ENCODE measurements at places on chromosomes 5 and 9.
A peak's percentile ranks its signal among the peaks of the same experiment; 100 is the strongest.

GRCh38 chr9:106312906-106313305 is 550.1 kb upstream of the ZNF462 start:
- DNase-seq, result no peak

DNA sequence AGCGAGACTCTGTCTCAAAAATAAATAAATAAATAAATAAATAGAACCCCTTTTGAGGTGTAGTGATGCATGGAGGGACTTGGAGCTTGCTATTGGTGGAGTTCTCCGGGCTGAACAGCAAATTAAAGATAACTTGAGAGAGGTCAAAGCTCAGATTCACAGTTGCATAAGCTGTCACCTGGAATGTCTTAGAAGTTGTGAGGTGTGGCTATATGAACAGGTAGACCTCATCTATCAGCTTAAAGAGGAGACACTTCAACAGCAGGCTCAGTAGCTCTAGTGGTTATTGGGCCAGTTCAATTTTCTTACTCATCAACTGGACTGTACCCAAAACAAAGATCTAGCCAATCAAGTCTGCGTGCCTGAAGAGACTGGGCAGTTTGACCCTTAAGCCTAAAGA is 11.7 kb upstream of the STING1 start:
- DNase-seq, result no peak

GRCh38 chr5:112795944-112796678 is 58.4 kb downstream of the APC start:
- no peak for DNase-seq

GRCh38 chr5:134825212-134825611 is 20.6 kb upstream of the C5orf24 start:
- DNase-seq, result no peak

DNA sequence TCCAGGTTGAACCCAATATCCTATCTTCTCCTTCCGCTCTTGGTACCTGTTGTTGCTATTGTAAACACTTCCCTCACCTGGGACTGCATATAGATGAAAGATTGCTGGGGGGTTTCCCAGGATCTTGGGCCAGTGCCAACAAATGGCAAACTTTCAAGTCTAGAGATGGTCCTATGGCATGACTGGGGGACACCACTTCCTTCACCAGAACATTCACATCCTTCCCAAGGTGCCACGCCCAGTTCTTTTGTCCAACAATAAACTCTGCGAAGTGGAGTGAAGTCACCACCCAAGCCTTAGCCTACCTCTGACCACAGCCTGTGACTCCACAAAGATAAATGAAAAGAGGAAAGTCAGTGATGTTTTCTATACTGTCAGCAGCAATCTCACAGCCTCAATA is 34.4 kb downstream of the DOCK8 start:
- DNase-seq, result no peak

DNA sequence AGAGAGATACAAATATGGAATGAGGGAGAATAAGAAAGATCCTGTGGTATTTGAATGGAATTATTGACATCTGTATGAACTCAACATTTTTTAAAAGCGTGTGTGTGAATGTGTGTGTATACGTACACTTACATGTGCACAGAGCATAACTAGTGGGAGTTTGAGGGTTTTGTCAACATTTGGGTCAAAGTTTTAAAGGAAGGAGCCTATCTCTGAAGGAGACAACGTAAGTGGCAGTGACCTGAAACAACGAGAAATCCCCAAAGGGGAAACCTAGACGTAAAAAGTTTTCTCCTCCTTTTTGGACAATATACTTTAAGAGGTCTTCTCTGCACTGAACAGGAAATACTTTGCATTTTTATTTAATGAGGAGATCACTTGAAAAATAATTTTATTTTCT is 40.2 kb upstream of the DTWD2 start:
- DNase-seq, result no peak

- DNase-seq, result peak; percentile 71
Observed at GRCh38 chr9:126777733-126778132, 27.1 kb upstream of the ZBTB43 start.

DNA sequence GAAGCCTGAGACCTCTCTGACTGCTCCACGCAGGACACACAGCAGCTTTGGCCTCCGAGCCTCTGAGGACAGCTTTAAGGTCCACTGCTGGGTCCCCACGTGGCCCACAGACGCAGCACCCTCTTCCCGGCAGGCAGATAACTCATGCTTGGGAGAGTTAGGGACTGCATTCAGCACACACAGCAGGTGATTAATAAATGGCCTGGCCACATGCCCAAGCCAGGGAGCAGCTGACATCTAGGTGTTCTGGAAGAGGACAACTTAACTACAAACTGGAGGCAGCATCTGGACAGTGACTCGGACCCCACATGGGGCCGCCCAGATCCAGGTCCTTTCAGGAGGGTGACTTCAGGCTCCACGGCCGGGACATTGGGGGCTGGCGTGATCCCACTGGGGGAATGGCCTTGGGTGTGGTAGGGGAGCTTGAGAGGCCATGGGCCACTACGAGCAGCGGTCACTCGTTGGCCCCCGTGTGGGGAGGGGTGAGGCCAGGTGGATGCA is 11.3 kb downstream of the NINJ1 start:
- peak; percentile 4 for DNase-seq

DNA sequence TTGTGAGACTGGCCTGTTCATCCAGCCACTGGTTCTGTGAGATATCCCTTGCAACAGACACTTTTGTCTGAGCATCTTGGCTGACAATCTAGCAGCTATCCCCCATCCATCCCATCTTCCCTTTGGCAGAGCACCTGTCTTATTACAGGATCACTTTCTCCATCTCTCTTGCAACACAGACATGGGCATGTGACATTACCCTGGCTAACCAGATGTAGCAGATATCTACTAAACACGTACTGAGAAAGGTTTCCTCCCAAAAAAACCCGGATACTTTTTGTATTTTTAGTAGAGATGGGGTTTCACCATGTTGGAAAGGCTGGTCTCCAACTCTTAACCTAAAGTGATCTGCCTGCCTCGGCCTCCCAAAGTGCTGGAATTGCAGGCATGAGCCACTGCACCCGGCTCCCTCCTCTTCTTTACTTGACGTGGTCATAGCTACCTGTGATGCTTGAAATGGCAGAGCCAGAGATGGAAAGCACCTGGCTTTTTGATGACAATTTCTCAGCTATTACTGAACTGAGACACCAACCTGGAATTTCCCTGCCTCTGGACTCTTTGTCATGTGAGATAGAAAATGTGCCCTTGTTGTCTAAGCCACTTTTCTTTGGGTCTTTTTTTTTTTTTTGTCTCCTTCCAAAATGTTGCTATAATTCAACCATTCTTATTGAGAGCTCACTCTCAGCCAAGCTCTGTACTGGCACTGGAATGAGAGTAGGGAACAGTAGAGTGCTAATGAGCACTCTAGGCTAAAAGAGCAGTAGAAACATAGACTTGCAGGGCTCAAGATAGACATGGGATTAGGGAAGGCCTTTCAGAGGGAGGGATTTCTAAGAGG is 32.6 kb downstream of the FNBP1 start:
- DNase-seq, result no peak

DNA sequence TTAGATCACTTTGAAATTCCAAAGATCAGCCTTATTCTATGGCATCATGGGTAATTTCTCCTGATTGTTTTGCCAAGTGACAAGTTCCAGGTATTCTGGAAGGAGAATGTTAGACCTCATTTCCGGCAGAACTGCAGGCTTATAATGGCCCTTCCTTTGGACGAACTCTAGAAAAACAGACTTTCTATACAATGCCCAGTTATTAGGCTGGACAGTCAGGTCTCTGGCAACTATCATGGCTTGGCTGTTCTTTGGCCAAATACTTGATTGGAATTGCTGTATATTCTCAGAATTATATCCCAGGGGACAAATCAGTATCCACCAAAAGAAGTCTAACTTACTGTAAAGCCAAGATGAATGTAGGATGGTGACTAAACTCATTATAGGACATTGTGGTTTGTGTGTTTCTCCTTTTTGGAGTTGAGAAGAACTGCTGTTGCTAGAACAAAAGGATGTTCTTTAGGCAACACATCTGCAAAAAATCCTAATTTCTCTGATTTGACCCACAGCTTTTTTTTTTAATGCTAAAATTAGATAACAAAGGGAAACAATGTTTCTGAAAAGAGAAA is 69.0 kb downstream of the ADAMTSL1 start:
- no peak for DNase-seq

DNA sequence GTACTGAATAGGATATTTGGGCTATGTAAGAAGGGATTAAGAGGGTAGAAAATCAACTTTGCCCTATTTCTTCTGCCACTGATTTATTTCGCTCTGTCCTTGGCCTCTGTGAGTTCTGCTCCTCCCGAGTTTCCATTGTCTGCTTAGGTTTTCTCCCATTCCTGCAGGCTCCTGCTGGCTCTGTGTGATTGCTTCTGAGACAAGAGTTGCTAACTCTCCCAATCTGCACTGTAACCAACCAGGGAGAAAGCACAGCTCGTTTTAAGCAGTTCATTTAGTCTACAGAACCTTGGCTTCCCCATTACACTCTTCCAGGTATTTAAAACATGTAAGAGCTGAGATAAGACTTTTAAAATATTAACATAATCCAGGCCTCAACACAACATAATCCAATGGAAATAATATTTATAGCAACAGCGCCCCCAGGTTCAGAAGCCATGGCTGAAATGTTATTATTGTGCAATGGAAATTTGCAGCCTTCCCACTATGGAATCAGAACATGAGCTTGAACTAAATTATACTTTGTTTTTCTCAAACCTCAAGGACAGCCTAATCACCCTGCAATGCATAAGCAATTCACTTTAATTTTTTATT is 203.5 kb downstream of the ERCC6L2 start:
- DNase-seq, result no peak

DNA sequence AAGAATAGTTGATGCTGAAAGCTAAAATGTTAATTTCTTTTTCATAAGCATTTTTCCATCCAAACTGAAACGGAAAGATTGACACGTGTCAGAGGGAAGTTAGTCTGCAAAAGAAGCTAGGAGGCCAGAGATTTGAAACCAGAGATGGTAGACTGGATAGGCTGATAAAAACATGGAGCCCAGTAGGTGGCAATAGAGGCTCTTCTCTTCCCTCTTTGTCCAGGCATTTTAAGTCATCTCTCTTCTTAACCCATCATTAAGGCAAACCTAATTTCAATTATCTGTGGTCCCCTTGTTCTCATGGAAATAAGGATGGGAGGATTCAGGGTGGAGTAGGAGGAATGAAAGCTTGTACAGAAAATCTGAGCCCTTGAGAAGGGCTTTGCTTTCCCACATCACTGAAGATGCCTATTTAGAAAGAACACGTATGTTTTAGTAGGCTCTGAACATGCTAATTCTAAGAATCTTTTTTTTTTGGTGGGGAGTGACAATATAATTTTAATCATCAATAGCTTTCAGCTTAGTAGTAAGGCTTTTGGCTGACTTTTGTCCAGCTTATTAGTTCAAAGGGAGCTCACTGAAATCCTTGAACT is 66.6 kb downstream of the ZNF474 start:
- DNase-seq, result no peak

DNA sequence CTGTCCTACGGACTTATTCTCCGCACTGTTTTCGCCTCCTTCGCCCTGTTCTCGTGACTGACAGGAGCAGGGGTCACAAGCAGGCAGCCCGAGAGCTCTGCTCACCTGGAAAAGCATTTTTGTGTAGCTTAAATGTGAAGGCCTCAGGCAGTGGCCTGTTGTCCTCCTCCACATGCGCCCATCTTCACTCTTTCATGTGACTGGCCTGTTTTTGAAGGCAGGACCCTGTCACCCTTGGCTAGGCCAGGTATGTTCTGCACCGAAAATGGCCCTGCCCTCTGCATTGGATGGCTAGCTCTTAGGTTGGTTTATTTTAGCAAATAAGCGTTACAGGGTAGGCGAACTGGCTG is 614 bp upstream of the CPLANE1 start:
- DNase-seq, result no peak

DNA sequence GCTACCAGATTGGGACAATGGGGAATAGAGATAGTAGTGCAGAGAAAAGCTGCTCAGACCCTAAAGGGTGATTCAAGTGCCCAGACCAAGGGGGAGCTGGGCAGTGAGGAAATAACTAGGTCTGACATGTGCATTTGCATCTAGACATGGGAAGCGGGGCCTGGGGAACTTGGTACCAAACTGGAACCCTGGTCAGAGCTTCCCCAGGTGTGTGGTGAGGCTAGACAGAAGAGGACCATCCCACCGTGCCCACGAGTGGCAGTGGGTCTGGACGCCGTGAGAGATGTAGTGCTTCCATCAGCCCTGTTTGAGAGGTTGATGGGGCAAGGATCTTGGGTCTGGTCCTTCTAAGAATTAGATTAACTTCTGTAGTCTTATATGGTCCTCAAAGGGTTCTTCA is 7.6 kb downstream of the TMEM8B start:
- no peak for DNase-seq

DNA sequence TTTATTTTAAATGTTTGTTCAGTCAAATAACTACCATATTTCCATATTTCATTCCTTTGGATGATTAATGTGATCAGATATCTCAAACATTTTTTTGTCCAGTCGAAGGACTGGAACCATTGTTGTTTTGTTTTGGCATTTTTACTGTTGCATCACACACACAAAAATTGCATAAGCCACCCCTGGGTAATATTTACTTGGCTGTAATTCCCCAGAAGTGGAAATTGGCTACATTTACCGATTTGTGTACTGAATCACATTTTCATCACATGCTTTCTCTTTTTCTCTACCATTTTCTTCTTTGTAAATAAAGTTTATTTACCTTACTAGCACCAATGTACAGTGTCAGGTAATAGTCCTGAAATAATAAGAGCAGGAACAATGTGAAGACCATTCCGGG is 1729.7 kb upstream of the WWC1 start:
- DNase-seq, result no peak

- DNase-seq, result no peak
Observed at GRCh38 chr9:103319979-103320378, 324.8 kb downstream of the CYLC2 start.

DNA sequence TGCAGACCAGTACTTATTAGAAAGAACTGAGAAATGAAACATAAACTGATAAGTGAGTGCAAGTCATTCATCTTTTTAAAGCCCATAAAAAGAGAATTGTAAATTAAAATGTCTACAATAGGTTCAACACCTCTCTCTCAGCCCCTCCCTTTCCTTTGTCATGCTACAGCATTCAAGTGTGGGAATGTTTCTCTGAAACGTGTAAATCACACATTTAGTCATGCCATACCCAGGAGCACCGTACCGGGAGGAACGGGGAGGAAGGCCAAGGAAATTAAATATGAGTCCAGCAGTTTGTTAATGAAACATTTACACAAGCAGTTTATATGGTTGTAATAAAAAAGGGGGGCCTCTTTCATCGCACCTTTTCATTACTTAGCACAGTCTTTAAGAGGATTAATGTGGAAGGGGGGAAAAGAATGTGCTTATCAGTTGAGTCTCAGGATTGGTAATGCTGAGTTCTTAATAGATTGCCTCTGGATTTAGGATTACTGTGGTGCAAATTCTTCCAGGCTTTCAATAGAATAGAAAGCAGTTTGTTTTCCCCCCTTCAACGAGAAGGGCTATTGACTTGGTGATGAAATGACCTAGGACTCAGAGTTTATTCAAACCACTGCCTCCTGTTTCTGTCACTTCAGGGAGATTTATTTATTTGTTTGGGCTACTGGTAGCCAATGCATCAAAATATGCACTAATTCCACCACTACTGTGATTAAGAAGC is 176.0 kb upstream of the ZNF608 start:
- no peak for DNase-seq

DNA sequence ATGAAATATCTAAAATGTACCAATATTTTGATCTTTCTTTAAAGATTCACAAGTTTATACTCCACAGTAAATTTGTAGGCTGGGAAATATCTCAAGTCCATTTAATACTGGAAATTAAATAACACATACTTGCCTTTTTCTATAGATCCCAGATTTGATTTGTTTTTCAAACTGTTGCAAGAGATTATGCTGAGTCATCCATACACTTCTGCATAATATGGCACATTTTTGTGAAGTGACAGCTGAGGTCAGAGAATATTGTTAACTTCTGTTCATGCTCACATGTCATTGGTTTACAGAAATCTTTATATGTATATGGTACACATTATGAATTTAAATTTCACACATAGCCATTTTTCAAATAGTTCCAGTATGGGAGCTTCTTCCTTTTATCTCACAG is 1066.3 kb upstream of the NUDT12 start:
- no peak for DNase-seq

All from 8988T (cell line).